Hepatocyte (in vitro differentiated cells): ENCODE measurements at places on chromosomes 1 and 21. TPM values are rescaled to one million over a fixed set of nuclear protein-coding genes. Genes with fewer than 3 reads are reported as not detected.
A peak's percentile ranks its signal among the peaks of the same experiment; 100 is the strongest.

GRCh38 chr21:16644685-16645084 lies 868.2 kb upstream of the CXADR start:
- DNase-seq: no peak

Gene DTL
- total RNA-seq: 5.7 and 6.7 TPM in 2 replicates

DNA sequence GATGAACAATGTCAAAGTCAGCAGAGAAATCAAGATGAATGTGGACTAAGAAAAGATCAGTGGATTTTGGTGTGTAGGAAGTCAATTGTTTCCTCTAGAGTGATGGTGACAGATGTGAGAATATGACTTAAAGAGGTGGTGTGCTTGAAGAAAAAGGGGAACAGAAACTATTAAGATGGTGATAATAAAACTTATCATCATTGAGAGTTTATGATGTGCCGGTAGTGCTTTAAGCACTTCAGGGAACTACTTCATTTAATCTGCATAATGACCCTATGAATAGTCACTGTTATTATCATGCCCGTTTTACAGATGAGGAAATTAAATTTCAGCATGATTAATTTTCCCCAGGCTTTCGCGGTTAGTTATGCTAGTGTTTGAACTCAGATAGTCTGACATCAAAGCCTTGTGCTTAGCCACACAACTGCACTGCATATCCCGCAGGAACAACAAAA lies 246.9 kb upstream of the LRRC7 start:
- no peak for DNase-seq

- no peak for DNase-seq
These were observed 153.0 kb downstream of the KCTD3 start for GRCh38 chr1:215720126-215720525.

Gene NHLH2
- not detected in 2 replicates for total RNA-seq

Gene PRELP
- total RNA-seq: 0.83 and 0.84 TPM in 2 replicates

- no peak for DNase-seq
These were observed 46.8 kb upstream of the TARDBP start for GRCh38 chr1:10965546-10966226.

Gene CCDC30
- 1.8 and 12.9 TPM in 2 replicates for total RNA-seq

GRCh38 chr1:82499022-82499421 lies 698.3 kb downstream of the ADGRL2 start:
- DNase-seq: no peak

- DNase-seq: no peak
These were observed 80.2 kb upstream of the ACTL8 start for GRCh38 chr1:17674726-17675500.

DNA sequence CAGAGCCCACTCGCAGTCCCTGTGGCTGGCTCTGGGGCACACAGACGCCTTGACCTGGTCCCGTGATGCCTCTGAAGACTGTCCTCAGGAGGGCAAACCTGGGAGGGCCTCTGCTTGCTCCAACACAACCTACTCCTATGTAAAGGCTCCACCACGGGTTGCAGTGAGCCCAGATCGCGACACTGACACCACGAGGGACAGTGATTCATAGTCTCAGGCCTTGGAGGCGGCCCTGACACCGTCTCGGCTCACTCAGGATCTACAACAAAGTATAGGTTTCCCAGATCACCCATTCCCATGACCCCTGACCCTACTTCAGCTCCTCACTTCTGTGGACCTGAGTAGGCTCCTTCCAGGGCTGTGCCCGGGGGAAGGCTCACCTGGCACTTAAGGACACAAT lies 28.0 kb downstream of the NOL9 start:
- DNase-seq: no peak

Gene MCOLN2
- total RNA-seq: 0.63 and 1.2 TPM in 2 replicates

DNA sequence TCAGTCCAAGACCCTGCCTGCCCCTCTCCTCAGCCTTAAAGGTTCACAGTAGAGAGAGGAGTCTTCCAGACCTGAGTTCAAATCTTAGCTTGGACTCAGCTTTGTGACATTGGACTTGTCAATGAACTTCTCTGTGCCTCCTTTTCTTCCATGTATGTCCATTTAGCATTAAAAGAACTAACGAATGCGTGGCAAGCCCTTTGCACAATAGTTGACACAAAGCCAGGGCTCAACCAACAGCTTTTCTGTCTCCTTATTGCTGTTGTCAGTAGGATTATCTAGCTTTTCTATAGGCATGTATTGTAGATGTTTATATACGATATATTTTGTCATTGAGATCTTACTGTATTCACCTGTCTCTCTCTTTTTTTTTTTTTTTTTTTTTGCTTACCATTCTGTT lies 450.8 kb downstream of the PTPRU start:
- DNase-seq: no peak

GRCh38 chr1:39490596-39491145 lies 765 bp upstream of the BMP8A start:
- DNase-seq: no peak

DNA sequence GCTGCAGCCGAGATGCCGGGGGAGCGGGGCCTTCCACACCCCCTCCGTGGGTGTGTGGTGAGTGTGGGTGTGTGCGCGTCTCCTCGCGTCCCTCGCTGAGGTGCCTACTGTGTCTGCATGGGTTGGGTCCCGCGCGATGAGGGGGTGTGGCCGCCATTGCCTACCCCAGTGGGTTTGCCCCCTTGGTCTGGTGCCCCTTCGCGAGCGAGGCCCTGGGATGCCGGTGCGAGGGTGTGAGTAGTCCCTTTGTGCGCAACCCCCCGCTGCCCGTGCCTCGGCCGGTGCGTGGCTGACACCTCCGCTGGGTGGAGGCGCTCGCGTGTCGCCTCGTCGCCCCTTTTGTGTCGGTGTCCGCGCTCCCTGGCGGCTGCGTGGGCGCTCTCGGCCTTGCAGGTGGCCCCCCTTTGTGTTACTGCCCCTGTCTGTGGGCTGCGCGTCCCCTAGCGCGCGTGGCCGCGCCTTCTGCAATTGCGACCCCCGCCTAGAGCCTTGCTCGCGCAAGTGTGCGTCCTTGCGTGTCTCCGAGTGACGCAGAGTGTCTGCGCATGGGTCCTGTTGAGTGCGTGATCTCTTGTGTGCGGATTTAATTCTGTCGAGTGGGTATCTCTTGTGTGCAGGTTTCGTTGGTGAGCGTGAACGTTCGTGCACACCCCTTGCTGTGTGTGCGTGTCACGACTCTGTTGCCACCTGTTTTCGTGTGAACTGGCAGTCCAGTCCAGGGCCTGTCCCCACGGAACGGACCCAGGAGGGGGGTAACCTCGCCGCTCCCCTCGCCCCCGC lies 553 bp downstream of the TTC3 start:
- DNase-seq: peak; percentile 74

GRCh38 chr1:51523931-51524330 lies 4.9 kb upstream of the EPS15 start:
- no peak for DNase-seq

- DNase-seq: no peak
These were observed 3.8 kb upstream of the GNG5 start for GRCh38 chr1:84510165-84510564.

GRCh38 chr21:45427331-45428271 lies 22.6 kb downstream of the COL18A1 start:
- peak; percentile 93 for DNase-seq

GRCh38 chr1:53484705-53485477 lies 25.7 kb downstream of the DMRTB1 start:
- DNase-seq: no peak

Gene LRRC53
- not detected in 2 replicates for total RNA-seq

Gene TNFRSF1B
- 4.1 and 13.4 TPM in 2 replicates for total RNA-seq
